ENCODE measurements at places on chromosomes 13 and 19.

GRCh38 chr19:48913114-48913889, 13.2 kb downstream of the NUCB1 start:
- DNase-seq = no peak

GRCh38 chr19:19062454-19063182, 1.2 kb upstream of the SLC25A42 start:
- no peak for DNase-seq

GRCh38 chr13:78129823-78130222, 211.2 kb upstream of the EDNRB start:
- DNase-seq = no peak

DNA sequence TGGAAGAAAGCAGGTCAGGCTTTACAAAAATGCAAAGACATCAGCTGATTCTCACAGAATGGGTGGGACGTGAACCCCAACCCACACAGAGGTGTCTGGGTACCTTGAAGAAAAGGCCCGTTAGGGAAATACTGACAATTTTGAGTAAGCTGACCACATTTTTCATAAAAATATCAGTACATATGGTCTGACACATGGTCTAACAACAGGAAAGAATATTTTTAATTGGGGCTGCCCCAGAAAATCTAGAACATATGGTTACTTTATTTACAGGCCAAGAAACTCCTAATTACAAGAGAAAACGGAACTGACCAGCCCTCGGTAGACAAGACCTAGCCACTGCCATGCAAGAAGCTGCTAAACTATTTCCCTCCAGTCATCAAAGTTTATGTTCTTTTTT, 48.7 kb upstream of the ITM2B start:
- DNase-seq = no peak

DNA sequence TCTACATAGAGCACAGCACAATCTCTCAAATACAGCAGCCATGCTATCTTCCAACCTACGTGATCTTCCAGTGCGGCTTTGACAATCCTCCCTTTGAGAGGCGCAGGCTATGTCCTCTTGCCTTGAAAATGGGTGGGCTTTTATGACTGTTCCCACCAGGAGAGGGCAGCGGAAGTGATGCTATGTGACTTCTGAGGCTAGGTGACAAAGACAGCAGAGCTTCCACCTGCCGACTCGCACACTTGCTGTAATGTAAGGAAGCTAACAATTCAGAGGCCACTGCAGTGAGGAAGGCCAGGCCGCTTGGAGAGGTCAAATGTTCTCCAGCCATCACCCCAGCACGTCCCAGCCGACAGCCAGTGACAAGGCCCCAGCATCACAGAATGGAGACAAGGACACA, 65.8 kb downstream of the MRPL57 start:
- DNase-seq = no peak

- no peak for DNase-seq
Measured at GRCh38 chr13:71309905-71310304, 557.1 kb downstream of the DACH1 start.
